SIG-M5 (cell line): ENCODE measurements at places on chromosomes 3 and 15.

DNA sequence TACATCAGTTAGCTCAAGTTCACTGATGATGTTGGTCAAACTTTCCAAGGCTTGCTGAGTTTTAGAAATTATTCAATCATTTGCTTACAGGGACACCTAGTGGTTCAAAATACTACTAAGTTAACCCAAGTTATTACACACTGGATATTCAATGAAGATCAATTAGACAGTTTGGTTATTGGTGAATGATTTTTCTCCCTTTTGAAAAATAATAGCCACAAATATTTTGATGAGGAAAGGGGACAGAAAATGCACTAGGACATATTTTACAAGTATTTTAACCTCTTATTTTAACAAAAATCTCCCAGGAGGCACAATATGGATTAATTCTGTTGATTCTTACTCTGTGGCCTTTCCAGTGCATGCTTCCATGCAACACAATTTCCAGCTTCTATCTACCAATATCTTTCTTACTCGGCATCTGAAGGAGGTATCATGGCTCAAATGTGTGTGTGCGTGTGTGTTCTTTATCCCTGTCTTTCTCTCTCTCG is 20.1 kb upstream of the GOLGA6L2 start:
- no peak for DNase-seq

- no peak for DNase-seq
Measured at GRCh38 chr3:192620275-192620674, 107.1 kb downstream of the FGF12 start.

DNA sequence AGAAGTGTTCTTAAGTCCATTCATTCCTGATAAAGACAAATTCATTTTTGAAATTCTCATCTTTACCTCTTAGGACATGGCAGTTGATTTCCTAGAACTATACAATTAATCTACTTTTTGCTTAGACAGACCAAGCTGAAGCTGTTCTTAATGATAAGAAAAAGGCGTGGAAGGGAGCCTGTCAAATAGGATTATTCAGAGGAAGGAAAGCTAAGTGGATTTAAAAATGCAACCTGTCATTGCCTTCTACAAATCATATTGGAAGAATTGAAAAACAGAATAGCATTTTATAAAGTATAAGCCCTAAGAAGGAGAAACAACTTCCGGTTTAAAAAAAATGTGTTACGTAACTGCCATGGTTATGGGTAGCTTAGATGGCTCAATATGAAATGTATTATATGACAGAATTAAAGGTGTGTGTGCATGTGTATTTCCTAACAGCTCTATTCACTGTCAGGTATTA is 81.2 kb upstream of the RAP2B start:
- no peak for DNase-seq

GRCh38 chr3:146625186-146625775 is 20.1 kb upstream of the PLSCR5 start:
- no peak for DNase-seq

- no peak for DNase-seq
Measured at GRCh38 chr15:49908236-49908932, 210.6 kb downstream of the ATP8B4 start.

DNA sequence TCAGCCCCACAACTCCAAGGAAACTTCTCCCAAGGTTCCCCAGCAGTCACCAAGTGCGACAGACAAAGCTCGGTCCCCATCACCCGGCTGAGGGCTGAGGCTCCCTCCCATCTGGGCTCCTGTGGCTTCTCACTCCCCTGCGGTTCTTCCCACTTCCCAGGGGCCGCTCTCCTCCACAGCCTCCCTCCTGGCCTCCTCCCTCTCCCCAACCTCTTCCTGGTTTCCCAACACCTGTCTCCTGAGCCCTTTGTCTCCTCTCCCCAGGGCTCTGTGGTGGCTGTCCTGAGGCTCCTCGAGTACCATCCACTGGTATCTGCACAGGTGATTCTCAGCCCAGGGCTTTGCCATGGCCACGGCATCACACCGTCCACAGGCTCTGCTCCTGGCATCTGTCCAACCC is 113.2 kb upstream of the NSMCE3 start:
- DNase-seq, result no peak

DNA sequence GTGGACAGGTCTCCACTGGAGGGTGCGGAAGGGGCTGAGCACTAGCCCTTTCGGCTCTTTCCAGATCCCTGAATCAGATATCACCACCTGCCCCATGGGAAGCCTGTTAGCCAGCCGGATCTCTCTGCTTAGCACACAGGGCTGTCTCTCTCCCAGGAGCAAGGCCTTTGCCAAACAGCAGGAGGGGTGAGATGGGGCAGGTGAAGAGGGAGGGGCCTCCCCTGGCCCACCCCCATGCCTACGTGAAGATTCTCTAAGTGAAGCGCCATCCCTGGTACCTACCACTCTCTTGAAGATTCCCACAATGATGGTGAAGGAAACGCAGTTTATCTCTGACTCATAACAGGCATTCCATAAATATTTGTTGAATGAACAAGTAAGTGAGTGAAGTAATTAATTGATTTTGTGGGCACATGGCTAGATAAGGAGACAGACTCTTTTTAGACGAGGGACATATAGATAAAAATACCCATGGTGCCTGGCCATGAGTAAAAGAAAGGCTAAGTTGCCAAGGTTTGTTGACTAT is 19.6 kb upstream of the HCN4 start:
- DNase-seq, result no peak

DNA sequence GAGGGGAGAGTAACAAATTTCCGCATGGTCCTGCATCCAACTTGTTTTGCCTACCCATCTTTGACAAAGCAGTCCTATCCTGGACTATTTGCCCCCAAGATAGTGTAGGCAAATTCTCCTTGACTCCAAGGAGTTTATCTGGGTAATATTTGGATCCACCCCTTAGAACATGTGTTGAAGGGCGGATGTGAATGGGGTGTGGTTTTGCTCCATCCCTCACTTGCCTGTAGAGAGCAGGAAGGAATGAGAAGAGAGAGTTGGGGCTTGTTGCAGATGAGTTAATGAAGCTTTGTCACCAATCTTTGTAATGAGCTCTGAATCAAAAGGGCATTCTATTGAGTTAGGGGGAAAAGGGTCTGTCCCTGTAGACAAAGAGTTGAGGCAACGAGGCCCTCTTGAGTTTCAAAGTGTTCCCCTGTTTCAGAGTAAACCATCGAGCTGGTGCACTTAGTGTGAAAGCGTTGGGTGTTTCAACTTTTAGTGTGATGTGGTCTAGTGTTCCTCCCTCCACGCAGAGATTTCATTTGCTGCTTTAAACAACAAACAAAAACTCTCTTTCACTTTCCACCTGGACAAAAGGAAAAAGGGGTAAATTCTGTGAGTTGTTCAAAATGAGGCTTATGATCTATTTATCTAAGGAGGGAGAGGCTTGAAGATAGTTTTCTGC is 42.2 kb upstream of the PPARG start:
- DNase-seq, result no peak

DNA sequence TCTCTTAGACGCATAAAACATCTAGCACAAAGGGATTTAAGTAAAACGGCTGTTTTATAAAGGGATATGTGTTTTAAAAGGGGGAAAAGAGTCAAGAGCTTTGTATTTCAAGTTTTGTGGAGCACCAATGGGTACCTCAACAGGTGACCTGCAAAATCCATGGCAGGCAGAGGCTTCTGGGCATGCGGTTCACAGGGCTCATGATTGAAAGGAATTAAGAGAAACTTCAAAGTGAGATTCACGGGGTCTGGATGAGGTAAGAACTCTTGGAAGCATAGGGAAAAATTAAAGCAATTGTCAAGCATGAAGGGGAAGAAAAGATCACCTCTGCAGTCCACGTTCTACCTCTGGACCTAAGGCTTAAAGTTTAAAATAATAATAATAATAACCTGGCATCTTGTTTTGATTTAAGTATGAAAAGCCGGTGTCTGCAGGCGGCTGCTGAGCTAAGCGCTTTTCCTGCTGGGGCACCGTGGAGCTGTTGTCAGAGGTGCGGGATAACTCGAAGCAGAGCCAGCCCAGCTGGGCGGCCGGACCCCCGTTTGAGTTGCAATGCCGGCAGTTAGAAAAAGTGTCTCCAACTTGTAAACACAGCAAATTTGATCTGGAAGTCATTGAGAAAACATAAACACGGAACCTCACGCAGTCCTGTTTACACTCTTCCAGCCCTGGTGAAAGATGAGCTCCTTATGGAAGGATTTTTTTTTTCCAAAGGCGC is 40.5 kb downstream of the HES1 start:
- DNase-seq, result no peak

DNA sequence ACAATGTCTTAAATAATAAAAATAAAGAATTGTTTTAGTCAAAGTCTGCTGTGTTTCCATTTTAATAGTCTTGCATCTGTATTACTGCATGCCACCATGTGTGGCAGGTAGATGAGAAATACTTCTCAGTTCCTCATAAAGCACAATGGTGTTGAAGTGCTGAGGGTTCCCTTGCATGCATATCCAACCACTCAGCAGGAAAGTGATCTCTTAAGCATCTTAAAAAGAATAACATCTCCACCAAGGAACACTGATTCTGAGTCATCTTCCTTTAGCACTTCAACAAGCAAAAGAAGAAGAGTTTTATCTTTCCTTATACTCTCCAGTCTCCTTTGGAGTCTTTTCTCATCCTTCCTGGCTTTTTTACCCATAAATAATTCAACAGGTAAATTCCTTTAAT is 602.0 kb downstream of the TBL1XR1 start:
- DNase-seq, result no peak

GRCh38 chr3:69558912-69559311 is 173.0 kb upstream of the FRMD4B start:
- DNase-seq, result no peak

GRCh38 chr15:41894251-41894790 is 468 bp upstream of the SPTBN5 start:
- DNase-seq, result no peak

GRCh38 chr15:63318344-63318743 is 40.9 kb downstream of the APH1B start:
- DNase-seq, result no peak

- DNase-seq, result no peak
Measured at GRCh38 chr15:64894395-64895056, 17.2 kb upstream of the ANKDD1A start.

- DNase-seq, result peak; percentile 66
Measured at GRCh38 chr3:45109771-45110508, 36.2 kb downstream of the CDCP1 start.

DNA sequence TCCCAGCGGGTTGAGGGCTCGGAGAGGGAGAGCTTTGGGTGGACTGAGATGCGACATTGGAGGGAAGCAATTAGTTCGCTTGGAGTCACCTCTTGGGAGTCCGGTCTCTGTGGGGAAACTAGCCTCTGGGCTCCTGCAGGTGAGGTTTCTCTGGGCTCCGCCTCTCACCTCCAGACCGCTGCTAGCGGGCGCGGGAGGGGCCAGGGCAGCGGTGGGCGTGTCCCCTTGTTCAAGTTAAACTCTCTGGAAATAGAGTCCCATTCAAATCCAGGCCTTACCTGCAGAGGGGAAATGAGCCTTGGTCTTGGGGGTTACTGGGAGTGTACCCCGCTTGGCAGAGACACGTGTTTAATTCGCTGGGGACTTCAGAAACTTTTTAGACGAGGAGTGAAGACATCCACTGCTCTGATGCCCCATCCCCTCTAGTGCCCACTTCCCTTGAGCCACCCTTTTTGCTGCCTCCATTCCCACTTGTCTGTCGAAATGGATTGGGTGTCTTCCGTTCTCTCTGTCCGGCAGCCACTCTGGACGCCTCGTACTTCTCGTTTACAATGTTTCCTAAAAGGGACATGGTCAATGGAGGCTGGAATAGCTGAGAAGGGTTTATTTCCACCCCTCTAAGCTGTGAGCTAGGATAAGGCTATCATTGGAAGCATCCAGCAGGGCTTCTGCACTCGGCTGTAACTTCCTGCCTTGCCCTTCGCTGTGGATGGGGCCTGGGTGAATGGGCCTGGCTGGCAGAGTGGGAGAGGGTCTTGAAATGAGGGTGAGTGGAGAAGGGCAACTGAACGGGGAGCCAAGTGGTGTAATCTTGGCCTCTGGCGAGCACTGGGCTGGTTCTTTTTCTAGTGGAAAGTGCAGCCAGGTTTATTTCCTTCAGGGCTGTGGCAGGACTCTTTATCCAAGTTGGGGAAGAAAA is 1.1 kb downstream of the MITF start:
- no peak for DNase-seq

DNA sequence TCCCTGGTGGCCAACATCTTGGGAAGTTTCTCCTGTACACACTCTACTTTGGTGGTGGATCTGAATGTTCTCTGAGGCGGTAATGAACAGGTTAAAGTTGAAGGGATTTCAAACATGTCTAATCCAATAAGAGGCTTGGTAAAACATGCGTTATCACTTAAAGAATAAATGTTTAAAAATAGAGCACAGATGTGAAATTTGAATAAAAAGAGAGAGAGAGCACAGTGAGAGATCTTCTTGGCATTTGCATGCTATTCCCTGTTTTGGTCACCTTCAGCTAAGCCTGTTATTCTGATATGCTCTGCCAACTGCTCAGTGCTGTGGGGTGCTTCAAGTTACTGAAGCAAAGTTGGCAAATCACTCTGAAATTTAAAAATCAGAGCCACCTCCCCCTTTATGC is 237.7 kb upstream of the WNT5A start:
- DNase-seq, result no peak

- DNase-seq, result no peak
Measured at GRCh38 chr3:59286791-59287531, 237.1 kb upstream of the CFAP20DC start.

- no peak for DNase-seq
Measured at GRCh38 chr3:86451749-86452148, 539.2 kb downstream of the VGLL3 start.

GRCh38 chr3:26721047-26721446 is 98.5 kb downstream of the LRRC3B start:
- DNase-seq, result no peak

DNA sequence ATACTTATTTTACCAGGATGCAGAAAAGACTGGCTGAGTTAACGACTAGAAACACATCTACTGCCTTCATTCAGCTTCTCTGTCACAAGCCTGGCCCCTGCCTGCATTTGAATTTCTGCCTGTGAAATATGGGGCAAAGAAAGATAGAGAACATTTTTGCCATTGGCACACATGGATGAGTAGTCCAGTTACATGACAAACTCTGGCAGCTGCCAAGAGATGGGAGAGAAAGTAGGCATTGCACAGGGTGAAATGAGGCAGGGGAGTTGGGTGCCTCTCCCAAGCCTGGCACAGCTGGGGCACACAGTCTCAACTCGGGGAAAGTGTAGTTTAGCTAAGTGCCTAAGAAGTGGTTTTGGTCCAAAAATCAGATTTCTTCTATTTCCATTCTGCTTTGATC is 24.0 kb downstream of the ANXA2 start:
- DNase-seq, result no peak

GRCh38 chr3:197994736-197995135 is 34.7 kb downstream of the LMLN start:
- DNase-seq, result no peak

GRCh38 chr3:14181253-14181652 is 2.6 kb downstream of the LSM3 start:
- DNase-seq, result no peak

GRCh38 chr15:80777826-80778620 is 1.1 kb upstream of the CEMIP start:
- DNase-seq, result no peak

DNA sequence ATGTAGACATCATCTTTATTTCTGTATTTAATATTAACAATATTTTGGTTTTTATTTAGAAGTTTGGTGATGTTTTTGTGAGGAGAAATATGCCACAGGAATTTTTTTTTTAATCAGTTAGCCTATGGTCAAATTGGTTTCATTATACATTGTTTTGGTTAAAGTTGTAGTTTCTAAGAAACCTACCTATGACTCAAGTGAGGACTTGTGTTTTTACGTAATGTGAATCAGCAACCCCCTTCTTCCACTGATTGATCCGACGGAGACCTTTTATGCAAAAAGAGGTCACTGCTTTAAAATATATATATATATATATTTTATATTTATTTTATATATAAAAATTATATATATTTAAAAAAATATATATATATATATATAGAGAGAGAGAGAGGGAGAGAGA is 698.1 kb downstream of the FHIT start:
- no peak for DNase-seq

GRCh38 chr3:37556789-37557301 is 304.8 kb upstream of the CTDSPL start:
- DNase-seq, result no peak
